CD4-positive, alpha-beta T cell treated with Interleukin-17A for 4 hours (primary cell): ENCODE measurements at places on chromosomes 1 and 21.

DNA sequence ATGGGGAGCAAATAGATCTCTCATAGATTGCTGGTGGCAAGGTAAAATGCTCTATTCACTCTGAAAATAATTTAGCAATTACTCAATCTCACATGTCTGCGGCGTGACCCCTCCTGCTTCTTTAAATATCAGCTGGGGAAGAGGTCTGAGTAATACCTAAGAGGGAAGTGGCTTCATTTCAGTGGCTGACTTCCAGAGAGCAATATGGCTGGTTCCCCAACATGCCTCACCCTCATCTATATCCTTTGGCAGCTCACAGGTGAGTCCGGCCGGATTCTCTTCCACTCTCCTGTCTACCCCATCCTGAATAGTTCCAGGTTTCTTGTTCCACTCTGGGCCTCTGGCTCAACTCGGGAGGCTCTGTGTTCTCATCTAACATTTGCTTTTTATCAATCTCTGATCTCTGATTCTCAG is at the start of gene SLAMF7:
TSS of gene SLAMF7 (plus strand) at position 150 of the 414 bp plus-strand sequence. CDS start at position 205, 55 bp downstream.
- DNase-seq = peak; percentile 33

DNA sequence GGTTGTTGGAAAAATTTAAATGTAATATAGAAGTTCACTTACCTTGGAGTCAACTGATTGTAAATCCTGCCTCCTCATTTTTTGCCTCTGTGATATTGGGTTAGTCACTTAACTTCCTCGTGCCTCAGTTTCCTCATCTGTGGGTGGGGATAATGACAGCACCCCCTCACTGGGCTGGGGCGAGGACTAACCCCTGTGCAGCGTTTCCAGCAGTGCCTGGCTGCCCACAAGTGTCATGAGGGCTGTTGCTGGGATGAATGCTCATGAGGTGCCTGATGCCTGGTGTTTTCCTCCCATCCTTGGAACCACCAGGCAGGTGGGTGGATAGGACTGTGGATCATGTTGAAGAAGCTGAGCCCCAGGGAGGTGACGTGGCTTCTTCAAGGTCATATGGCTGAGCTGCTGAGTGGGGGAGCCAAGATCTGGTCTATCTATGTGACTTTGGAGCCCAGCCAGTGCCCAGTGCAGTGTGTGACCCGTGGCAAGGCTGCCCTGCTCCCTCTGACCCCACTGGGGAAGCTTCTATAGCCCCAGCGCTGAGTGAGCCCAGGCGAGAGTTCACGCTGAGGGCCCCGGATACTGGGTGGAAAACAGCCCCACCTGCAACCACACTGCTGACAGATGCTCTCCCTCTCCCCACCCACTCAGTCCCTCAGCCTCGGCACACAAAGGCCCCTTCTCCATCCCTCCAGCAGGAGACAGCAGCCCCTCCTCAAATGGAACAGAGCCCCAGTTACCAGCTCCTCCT is 446.0 kb downstream of the PTPRU start:
- no peak for DNase-seq

GRCh38 chr21:42653231-42654061 is at the start of gene PDE9A:
PDE9A (plus strand) TSS chr21:42653621; CDS start chr21:42653815, 194 bp downstream.
- DNase-seq = peak; percentile 74

- peak; percentile 9 for DNase-seq
Measured at GRCh38 chr1:226637147-226637935, 88.8 kb downstream of the STUM start.

DNA sequence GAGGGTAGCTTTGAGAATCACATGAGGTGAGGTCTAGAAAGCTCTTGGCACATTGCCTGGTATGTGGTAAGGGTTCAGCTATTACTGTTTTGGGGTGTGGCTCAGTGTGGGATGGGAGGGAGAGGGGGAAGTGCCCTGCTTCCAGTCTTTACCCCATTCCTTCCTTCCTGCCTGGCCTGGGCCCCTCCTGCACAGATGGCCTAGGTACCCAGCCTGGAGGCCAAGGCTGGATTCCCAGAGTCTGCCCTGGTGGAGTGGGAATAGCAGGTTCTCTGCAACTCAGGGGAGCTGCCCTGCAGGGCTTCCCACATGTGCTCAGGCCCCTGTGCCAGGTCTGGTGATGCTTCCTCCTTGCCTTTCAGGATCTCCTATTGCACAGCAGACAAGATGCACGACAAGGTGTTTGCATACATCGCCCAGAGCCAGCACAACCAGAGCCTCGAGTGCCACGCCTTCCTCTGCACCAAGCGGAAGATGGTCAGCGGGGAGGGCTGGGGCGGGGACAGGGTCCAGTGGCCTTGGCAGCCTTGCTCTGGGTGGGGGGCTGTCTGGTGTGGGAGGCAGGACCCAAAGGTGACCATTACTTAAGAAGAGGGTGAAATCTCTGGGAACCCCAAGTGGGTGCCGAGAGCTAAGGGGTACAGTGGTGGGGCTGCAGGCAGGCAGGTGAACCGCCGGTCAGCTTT is 13.5 kb downstream of the LDLRAP1 start:
- DNase-seq = peak; percentile 75

DNA sequence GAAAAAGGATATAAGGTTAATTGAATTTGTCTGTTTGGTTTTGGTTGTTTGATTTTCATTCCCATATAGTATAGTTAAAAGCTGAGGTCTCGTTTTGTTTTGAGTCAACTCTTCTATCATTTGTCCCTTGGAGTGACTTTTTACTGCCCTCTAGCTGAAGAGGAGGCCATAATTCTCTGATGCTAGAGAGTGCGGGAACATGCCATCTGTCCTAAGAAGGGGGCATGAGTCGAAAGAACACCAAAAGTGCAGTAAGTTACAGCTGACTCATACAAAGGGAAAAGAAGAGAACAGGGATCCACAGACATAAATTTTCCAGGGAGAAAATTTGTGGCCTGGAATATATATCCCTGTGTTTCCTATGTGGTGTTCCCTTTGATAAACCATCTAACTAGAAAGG is 4.1 kb downstream of the KRTAP21-3 start:
- no peak for DNase-seq

GRCh38 chr1:98172578-98172977 is 251.7 kb upstream of the DPYD start:
- no peak for DNase-seq

DNA sequence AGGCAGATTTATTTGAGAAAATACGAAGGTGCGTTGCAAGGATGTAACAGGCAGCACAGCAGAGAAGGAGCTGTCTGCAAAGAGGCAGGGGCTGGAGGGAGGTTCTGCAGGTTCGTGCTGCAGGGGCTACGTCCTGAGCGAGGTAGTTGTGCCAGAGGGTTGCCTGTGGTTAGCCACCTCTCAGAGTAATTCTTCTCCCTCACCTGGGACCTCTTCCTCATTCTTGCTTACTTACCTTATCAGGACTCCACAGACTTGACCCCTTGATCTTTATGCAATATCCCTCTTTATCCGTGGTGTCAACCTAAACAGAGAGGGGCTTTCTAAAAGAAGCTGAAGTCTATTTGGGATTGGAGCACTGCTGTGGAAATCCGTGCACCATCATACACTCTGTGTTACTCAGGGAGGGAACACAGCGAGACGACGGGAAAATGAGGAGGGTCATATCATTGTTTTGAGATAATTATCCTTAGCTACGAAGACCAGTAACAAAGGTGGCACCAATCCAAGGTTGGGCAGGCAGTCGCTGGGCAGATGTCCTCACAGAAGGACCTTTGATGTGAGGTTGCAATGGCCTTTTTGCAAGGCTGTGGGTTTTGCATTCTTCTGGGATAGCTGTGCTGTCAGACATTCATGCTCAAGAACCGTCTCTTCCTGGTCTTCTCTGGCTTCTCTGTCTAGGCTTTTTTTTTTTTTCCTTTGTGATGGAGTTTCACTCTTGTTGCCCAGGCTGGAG is 82.8 kb downstream of the WDR4 start:
- no peak for DNase-seq

DNA sequence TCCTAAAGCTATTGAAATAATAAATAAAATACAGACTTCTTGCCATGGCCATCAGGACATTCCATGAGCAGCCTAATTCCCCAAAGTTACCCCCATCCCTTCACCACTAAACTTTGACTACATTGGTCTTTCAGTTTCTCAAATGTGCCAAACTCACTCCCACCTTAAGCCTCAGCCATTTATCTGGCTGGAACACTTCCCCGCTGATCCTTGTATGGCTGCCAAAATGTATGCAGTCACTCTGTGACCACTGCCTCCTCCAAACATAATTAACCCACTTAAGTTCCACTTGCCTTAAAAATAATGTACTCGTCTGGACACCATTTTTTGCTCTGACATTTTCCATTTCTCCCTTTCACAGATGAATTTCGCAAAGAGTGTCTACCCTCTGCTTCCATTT is 407.4 kb downstream of the NTNG1 start:
- DNase-seq = no peak

DNA sequence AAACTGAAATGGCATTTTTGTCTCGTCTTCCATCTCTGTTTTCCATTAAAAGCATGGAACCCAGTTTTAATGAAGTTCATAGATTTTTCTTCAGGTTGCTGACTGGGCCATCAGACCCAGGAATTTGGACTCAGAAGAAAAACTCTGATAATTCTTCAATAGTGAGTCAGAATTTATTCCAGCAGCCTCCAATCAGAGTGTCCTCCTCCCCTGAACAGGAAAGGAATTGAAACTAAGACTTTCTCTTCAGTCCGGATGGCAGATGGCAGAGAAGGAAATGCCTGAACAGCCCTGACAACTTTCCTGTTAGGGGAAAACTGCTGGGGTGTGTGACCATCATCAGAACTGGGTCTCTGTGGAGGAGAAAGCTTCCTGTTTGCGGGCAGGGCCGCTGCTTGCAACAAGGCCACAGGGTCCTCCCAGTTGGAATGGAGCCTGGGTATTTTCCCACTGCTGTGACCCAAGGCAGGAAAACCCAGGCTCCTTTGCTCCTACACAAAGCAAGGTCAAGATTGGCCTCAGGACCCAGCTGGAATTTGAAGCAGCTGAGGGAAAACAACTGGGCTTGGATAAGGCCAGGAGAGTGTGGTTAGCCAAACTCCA is 20.7 kb downstream of the CD34 start:
- no peak for DNase-seq

GRCh38 chr1:50300297-50300696 is 122.9 kb downstream of the DMRTA2 start:
- no peak for DNase-seq

GRCh38 chr1:67367370-67368045 is 59.8 kb downstream of the IL12RB2 start:
- DNase-seq = no peak

DNA sequence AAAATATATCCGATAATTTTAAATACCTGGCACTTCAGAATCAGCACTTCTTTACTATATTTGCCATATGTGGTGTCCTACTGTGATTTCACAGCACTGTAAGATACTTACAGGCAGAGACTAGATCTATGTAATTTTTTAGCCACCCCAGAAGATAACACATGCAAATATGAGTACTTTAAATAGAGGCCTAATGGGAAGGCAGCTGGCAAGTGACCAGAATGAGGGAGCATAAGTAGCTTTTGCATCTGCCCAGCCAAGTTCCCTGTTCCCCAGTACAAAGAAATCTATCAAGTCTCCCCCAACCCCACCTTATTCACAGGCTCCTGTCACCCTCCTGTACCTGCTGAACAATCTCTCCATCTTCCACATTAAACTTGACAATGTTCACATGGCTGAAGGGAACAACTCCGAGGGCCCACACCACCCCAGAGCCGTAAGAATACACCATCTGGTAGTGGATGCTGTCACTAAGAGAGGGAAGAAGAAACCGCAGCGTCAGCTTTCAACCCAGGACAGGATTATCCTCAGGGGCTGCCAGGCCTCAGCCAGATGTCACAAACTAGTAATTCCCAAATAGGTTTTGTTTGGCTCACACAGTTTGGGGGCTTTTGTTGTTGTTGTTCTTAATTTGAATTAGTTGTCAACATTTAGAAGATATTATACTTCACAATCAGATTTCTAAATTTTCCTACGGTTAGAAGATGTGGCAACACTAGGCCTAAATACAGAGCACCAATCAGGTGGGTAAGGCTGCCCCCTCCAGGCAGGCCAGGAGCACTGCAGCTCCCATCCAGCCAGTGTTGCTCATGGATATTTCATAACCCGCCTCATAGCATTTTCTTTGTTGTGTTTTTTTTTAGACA is 10.4 kb downstream of the EMC1 start:
- peak; percentile 73 for DNase-seq

GRCh38 chr1:36883315-36883949 is 150.9 kb downstream of the GRIK3 start:
- no peak for DNase-seq

- no peak for DNase-seq
Measured at GRCh38 chr1:209815931-209816341, 10.0 kb upstream of the IRF6 start.

- DNase-seq = no peak
Measured at GRCh38 chr1:208951908-208952307, 631.6 kb upstream of the CAMK1G start.

DNA sequence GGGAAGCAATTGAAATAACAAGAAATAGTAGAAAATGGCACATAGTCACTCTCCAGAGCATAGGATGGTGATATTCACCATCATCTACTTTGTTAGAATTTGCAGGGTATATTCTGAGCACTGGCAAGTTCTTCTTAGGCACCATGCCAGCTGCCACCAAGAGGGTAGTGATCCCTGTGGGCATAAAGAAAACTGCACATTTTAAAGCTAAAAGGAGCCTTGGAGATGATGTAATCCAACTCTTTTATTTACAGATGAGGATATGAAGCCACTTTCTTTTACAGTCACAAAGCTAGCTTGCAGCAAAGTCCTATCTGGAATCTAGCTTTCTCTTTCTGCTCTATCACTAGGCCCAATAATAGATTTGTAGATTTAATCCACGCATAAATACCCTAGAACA is 69.0 kb downstream of the PTGER3 start:
- DNase-seq = no peak

DNA sequence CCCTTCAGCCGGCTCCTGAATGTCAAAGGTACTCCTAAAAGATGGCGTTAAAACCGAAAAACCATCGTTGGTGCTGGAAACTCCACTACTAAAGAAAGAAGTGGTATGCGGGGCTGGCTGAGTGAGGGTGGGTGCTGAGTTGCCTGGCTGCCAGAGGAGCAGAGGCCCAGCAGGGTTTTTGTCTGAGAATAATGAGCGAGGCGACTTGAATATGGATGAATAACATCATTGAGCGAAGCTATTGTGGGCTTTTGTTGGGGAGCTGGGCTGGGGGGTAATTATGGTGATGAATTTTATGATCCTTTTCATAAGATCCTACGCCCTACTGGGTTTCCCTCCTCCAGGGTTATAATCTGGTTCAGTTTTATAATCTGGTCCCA is 2.0 kb downstream of the PDPN start:
- no peak for DNase-seq

DNA sequence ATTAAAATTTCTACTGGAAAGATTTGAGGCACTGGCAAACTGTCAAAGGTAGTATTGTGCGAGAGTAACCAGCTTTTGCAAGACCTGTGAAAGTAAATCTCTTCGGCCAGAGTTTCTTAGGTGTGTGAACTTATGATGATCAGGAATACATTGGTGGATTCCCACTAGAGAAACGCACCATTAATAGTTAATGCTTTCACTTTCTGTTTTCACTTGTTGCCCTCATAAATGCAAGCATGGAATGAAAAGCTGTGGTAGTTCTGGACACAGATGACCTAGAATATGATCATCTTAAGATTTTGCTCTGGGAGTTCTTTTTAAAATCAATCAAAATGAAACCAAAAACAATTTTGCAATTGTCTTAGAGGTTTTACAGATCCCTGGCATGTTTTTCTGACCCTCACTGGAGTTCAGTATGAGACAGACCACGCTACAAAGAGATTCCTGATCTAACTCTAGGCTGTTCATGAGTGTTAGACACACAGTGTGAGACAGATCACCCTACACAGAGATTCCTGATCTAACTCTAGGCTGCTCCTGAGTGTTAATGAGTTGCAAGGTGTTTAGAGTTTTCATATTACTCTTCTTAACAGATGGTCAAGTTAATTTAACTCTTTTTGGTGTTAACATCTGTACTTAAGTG is 98.8 kb downstream of the SDCCAG8 start:
- DNase-seq = no peak
